ENCODE measurements at places on chromosomes 16 and 17.
A peak's percentile ranks its signal among the peaks of the same experiment; 100 is the strongest.

- DNase-seq: no peak
These were observed 5.5 kb downstream of the TMEM132E start for GRCh38 chr17:34584805-34585416.

DNA sequence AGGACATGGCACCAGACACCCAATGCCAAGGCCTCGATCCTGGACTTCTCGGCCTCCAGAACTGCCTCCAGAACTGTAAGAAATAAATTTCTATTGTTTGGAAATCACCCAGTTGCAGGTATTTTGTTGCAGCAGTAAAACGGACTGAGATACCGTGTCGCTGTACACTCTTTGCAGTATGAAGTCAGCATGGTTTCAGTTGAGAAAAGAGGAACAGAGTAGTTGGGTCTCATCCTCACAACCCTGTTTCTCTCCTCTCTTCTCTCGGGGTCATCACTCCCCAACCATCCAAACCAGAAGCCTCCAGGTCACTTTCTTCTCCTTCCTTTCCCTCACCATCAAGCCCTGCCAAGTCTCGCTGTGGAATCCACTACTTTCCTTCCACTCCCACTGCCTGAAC, 77.8 kb downstream of the ADCY9 start:
- DNase-seq: no peak

GRCh38 chr16:49701789-49702494, 154.0 kb downstream of the ZNF423 start:
- no peak for DNase-seq

- DNase-seq: peak; percentile 27
These were observed 53.4 kb downstream of the MEOX1 start for GRCh38 chr17:43608313-43608712.

- no peak for DNase-seq
These were observed 72.2 kb upstream of the CES5A start for GRCh38 chr16:55947366-55947765.

GRCh38 chr17:39461926-39462569, 762 bp downstream of the CDK12 start:
- no peak for DNase-seq

DNA sequence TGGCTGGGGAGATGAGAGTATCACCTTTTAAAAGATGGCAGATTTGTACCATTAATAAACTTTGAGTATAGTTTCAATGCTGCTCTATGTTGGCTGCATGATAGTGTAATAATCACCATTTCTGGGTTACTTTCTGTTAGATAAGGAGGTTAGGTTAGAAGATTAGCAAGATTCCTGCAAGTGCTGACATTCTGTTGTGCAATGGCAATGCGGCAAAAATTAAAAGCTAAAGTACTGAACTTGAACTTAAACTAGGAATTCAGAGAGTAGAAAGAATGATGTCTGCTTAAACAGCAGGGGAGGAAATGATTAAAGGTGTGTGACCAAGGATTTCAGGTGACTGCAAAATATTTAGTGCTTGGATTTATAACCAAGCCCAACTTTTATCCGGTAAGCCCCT, 399.8 kb upstream of the MON1B start:
- no peak for DNase-seq

DNA sequence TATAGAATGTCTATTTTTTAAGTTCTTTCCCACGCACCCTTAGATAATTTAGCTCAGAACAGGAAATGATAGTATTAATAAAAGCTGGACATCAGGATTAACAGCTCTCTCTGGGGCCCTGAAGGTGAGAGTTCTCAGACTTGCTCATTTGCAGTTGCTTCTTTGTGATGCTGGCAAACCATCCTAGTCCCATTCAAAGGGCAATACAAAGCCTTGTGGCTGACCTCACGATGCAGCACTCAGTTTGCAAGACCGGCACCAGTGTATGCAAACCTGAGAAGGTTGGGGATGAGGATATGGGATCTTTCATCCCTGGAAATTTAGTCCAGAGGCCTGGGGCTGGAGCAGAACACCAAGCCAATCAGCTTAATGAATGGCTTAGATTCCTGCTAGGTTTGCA, 29.3 kb downstream of the STH start:
- no peak for DNase-seq

- no peak for DNase-seq
These were observed 27.9 kb upstream of the LYRM9 start for GRCh38 chr17:27921077-27921476.

DNA sequence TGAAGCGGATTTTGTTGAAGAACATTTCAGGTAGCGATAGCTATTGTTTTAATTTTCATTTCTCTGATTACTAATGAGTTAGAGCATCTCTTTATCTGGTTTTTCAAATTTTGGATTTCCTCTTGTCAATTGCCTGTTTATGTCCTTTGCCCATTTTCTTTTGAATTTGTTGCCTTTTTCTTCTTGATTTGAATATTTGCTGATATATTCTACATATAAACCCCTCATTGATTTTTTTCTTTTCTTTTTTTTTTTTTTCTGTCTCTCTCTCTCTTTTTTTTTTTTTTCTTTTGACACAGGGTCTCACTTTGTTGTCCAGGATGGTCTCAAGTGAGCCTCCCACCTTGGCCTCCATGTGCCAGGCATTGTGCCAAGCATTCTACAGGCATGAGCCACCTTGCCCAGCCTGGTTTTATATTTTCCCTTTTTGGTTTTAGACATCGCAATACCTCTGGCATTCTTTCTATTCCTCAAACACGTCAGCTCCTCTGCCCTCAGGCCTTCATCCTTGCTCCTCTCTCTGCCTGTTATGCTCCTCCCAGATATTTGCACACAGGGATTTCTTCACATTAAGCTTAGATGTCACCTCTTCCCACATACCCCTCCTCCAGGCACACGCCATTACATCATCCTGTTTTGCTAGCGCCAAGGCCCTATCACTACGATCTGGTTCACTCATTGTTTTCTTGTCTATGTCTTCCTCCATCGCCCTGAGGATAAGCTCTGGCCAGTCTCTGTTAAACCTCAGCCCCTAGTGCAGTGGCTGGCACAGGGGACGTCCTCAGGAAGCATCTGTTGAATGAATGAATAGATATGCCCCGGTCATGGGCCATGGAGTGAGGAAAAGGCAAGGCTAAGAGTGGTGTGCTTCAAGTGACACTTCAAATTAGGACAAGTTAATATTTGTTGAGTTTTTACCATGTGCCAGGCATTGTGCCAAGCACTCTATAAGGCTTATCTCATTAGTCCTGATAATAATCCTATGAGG, 8.6 kb downstream of the SARM1 start:
- DNase-seq: no peak

GRCh38 chr16:56388209-56388608, 37.1 kb downstream of the AMFR start:
- DNase-seq: no peak

DNA sequence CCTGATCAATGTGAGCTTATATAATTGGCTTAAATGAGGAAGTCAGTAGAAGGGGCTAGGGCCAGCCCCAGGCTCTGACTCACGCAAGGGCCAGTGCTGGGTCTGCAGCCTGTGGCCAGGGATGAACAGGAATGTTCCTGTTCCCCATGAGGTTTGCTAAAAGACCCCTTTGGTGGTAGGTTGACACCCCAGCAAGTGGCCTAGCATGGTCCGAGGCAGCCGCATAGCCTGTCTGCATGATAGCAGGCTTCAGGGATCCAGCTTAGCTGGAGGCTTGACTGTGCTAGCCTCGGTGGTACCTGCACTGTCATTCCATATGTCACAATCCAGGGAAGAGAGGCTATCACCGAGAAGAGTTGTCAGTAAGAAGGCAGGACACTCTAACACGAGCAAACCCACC, 23.5 kb downstream of the TRIM25 start:
- DNase-seq: no peak

- DNase-seq: no peak
These were observed 7.0 kb downstream of the HEATR3 start for GRCh38 chr16:50072730-50073129.

DNA sequence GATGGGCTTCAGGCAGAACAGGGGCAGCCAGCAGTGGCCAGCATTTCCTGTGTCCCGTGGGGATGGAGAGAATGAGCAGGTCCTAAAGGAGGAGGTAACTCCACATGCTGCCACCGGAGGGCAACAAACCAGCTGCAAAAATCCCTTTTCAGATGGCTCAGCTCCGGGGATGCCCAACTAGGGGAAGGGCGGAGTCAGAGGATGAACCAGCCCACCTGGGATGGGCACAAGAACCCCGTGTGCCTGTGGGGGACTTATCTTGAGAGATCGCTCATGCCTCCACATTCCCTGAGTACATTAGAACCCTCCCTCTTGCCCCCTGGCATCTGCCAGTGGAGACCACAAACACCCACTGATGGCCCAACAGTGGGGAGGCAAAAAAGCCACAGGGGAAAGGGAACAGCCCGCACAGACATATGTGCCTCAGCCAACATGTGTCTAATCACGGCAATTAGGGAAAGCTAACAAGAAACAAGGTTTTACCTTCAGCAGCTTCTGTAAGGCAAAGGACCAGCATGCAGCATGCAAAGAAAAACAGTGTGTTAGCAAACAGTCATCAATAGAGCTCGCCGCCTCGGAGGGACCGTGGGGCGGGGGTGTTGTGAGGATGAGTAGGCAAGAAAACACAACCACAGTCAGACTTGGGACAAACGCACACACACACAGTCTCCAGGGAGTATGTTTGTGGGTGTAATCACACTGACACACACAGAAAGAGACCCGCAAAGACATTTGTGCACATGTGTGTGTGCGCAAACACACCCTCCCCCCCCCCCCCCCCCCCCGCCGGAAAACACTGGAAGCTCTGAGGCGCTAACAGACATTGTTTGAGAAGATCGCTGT, 64.0 kb downstream of the MYO18A start:
- no peak for DNase-seq

GRCh38 chr17:74527081-74527480, 4.2 kb downstream of the CD300LB start:
- DNase-seq: no peak

- no peak for DNase-seq
These were observed 9.1 kb upstream of the MPO start for GRCh38 chr17:58289869-58290268.

DNA sequence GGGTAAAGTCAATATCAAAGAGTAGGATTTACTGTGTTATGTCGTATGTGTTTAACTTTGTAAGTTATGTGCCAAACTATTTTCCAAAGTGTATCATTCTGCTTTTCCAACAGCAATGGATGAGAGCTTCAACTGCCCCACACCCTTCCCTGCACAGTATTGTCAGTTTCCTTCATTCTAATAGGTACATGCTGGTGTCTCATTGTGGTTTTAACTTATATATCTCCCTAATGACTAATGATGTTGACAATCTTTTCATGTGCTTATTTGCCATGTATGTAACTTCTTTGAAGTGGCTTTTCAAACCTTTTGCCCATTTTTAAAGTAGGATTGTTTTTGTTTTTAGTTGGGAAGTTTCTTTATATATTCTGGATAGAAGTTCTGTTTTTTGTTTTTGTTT, 3.8 kb downstream of the DDX19B start:
- no peak for DNase-seq

Measured in stimulated activated CD4-positive, alpha-beta T cell treated with anti-CD3 and anti-CD28 coated beads, Interleukin-1b, Interleukin-23, amount 100 ng/mL, for 24 hours (primary cell).